ENCODE measurements at places on chromosomes 11 and 22.

DNA sequence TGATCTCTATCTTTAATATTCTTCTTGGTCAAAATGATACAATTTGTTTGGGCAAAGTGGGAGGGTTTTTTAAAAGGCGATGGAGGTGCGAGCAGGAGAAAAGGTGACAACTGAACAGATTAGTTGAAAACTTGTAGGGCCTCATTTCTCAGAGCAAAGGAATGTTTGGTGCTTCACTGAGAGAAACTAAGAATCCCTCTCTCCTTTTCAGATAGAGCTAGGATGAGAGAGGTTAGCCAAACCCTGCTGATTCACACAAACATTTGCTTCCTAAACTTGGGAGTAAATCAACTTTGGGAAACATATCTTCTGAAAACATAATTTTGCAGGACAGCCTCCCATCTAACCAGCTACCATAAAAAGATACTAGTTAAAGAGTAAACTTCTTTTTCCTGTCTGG is 57.0 kb downstream of the PHF21A start:
- DNase-seq = no peak

DNA sequence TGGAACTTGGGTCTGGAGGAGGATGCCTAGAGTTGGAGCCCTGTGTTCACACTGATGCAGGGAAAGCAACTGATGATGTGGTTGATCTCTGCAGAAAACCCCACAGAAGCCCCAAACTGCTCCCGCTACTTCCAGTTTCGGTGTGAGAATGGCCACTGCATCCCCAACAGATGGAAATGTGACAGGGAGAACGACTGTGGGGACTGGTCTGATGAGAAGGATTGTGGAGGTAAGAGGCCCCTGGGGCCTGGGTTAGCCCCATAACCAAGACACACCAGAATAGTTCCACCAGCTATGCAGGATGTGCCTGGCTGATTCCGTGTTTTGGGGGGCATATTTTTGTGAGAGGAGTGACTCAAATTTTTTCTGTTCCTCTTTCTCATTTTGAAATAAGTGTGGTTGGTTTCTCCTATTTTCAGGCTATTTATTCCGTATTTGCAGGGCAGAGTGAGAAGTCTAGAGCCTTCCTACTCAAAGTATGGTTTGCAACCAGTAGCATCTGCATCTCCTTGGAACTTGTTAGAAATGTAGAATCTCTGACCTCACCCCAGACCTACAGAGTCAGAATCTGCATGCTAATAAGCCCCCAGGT is 137.3 kb upstream of the SORL1-AS1 start:
- DNase-seq = no peak

DNA sequence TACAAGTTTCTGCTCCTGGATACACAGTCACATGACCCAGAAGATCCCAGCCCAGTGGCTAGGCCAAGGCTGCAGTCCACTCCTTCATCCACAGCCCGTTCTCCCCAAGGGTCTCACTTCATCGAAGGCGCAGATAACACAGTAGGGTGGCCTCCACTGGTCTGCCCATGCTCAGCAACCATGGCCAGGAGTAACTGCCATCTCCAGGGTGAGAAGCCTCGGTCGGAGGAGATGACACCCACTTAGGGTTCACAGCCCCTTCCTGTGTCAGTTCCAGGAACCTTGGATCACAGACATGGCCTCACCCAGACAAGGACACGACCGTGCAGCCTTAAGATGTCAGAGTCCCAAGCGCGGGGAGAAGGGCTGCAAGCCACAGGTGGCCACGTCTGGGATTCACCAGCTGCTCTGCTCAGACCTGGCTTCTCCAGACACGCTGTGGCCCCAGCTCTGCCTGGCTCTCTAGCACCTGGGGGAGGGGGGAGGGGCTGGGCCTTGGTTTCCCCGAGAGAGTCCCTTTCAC is 2.6 kb downstream of the BET1L start:
- DNase-seq = no peak

DNA sequence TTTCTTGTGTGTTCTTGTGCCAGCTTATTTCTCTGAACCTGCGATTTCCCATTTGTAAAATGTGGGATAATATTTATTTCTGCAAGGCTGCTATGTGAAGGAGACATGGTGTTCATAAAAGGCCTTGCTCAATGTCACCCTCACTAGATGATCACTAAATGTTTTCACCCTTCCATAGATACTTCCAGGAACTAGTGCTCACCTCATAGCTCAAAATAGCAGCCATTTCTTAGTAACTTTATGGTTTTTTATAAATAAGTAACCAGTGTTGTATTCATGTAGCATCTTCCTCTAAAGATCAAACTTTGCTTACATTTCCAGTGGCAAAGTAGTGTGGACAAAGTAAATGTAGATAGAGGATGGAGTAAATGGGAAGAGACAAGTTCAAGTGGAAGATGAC is 23.8 kb downstream of the SYTL2 start:
- no peak for DNase-seq

GRCh38 chr11:11513422-11513821 is 108.4 kb downstream of the GALNT18 start:
- DNase-seq = no peak

DNA sequence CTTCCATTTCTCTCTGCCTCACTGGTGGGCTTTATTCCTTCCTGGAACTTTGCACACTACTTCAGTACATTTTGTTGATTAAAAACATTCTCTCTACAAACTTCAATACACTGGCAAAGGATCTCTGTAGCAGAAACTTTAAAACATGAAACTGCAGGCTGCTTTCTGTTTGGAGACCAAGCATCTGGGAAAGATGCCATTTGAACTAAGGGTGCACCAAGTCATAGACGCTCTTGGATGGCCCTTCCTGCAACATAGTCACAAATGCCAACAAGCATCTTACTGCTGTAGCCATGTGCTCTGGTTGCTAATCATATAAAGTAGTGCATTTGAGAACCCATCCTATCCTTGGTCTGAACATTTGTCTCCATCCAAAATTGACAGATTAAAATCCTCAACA is 56.4 kb downstream of the SNX19 start:
- no peak for DNase-seq

GRCh38 chr11:22138264-22138663 is 54.6 kb upstream of the ANO5 start:
- no peak for DNase-seq

- no peak for DNase-seq
Observed at GRCh38 chr22:27460591-27461347, 340.8 kb downstream of the MN1 start.

DNA sequence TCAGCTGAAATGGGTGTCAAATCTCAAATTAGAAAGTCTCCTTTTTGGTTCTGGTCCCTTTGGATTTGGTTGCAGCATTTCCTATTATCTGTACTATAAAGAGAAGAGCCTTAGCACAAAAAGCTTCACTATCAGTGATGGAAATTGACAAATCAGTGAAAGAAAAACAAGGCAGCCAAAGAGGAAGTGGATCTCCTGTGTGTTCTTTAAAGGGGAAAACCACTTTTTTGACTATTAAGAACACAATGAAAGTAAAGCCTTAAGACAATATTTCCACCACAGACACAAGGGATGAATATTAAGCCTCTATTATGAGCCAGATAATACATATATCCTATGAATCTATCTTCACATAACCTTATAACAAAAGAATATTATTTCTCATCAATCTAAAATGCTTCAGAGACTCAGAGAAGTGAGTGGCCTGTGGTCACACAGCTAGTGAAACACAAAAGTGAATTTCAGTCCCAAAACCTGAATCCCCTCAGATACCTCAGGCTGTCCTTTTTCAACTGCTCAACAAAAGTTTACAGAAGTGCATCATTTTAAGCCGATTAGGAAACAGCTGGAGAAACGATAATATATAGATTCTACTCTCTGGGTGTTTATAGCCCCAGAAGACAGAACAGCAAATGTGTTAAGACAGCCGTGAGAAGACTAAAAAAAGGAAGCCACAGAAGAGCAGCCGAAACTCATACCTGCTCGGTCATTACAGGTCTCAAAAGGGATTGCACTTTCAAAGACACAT is 24.4 kb upstream of the FSHB start:
- no peak for DNase-seq

DNA sequence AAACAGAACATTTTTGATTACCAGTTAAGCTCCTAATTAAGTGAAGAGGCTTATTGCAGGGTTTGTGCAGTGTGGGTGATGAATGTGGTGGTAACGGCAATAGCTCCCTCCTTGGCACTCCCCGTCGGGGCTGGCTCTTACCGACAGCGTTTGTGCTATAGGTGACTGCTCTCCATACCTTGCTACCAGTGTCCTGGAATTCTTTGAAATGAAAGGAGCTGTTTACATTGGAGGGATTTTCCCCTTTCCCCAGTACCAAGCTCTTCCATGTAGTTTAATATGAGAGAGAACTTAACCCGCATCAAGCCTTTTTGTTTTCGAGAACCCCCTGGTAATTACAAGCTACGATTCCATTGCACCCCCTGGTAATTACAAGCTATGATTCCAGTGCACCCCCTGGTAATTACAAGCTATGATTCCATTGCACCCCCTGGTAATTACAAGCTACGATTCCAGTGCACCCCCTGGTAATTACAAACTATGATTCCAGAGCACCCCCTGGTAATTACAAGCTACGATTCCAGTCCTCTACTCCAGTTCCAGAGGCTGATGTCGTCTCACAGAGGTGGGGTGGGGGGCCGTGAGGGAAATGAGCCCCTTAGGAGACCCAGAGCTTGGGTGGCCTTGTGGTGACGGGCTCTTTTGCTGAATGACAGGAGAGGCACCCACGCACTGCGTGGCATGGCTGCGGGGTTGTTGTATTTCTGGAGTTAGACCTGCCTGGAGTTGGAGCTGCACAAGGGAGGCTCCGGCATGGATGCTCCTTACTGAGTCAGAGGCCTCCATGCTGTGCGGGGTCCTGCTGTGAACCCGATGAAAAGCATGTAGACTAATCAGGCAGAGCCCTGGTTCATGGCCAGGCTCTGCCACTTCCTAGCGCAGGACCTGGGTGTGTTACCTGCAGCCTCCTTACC is 205.3 kb downstream of the TBC1D22A start:
- DNase-seq = no peak

- DNase-seq = no peak
Observed at GRCh38 chr11:133903875-133904817, 52.6 kb downstream of the IGSF9B start.

GRCh38 chr11:122617297-122617696 is 38.2 kb upstream of the UBASH3B start:
- no peak for DNase-seq

DNA sequence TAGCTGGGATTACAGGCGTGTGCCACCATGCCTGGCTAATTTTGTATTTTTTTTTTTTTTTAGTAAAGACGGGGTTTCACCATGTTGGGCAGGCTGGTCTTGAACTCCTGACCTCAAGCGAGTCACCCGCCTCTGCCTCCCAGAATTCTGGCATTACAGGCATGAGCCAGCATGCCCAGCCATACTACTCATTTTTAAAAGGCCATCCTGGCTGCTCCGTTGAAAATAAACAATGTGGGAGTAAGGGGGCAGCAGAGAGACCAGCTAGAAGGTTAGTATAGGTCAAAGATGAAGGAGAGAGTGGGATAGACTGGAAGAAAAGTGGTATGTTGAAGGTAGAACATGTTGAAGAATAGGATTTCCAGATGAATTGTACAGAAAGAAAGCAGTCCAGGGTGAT is 17.6 kb upstream of the LIN7C start:
- peak; percentile 41 for DNase-seq

DNA sequence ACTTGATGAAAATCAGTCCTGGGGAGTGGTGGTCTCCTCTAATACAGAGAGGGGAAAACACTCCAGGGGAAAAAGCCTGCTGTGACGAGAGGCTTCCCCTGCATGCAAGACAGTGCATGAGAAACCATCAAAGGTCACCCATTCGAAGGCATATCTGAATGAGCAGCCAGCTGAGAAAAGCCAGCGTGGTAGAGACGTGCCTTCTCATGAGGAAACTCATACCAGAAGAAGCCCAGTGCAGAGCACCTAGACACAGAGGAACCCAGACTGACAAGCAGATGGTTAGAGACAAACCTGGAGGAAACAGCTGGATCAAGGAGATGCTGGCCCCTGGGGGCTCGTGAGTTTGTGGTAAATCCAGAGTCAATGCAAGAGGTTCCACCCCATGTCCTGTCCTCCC is 534.8 kb downstream of the BRD1 start:
- DNase-seq = no peak

- peak; percentile 64 for DNase-seq
Observed at GRCh38 chr22:38696606-38697424, 3.9 kb downstream of the JOSD1 start.

DNA sequence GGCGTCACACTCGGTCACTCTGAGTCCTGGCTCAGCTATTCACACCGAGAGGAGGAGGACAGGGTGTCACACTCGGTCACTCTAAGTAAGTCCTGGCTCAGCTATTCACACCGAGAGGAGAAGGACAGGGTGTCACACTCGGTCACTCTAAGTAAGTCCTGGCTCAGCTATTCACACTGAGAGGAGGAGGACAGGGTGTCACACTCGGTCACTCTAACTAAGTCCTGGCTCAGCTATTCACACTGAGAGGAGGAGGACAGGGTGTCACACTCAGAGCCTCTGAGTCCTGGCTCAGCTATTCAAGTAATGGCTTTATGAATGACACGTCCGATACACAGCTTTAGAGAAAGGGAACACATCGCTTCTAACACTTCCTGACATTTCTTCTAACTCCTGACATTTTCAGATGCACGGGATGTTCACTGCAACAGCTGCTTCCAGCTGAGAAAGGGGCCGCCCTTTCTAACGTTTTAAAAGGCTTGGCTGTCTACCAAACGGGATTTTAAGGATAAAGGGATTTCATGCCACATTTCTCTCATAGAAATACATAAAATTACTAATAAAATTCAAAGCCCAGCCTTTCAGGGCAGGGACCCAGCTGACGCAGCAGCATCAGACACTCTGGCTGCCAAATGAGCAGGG is 28.1 kb downstream of the DRD4 start:
- no peak for DNase-seq

DNA sequence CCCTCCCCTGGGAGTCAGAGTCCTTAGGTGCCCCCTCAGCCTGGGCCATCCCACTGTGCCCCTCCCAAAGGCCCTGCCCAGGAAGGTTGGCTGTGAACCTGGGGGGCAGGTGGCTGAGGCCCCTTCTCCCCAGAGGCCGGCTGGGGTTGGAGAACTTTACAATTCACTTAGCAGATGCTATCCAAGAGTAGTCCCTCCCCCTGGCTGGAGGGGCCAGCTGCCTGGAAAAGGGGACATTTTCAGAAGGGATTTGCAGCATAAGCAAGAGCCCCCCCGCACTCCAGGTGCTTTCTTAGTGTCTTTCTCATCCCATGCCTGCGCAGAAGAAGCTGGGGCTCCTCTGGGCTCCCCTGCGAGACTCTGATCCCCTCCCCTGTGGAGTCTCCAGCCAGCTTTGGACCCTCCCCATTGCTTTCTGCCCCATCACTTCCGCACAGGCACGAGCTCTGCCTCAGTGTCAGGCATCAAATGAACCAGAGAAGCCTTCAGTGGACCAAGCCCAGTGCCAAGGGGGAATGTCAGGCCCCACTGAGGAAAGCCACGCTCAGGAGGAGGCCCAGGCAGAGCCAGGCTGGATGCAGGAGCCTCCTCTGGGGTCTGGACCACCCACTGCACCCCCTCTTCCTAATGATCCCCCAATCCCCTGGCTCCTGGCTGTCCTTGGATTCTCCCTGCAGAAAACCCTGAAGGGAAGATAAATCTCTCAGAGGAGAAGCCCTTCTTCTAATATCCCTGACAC is 3.7 kb downstream of the SSTR3 start:
- no peak for DNase-seq

DNA sequence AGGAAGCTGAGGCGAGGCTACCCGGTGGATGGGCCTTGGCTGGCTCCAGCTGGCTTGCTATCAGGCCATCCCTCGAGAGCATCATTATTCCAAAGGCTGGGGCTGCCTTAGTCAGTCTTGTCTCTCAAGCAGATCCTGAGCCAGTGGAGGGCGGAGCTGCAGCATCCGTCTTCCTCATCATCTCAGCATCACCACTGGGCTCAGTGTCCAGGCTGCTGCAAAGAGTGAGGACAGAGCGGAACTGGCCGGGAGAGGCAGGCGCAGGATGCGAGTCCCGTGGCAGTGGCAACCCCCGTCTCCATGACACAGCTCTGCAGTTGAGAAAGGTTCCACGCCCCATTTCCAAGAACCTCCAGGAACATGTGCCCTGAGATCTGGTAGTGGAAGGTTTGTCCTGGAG is 4.4 kb downstream of the TP53I11 start:
- no peak for DNase-seq
